ENCODE measurements at places on chromosomes 4 and X. TPM values are rescaled to one million over a fixed set of nuclear protein-coding genes. Genes with fewer than 3 reads are reported as not detected.
A peak's percentile ranks its signal among the peaks of the same experiment; 100 is the strongest.

DNA sequence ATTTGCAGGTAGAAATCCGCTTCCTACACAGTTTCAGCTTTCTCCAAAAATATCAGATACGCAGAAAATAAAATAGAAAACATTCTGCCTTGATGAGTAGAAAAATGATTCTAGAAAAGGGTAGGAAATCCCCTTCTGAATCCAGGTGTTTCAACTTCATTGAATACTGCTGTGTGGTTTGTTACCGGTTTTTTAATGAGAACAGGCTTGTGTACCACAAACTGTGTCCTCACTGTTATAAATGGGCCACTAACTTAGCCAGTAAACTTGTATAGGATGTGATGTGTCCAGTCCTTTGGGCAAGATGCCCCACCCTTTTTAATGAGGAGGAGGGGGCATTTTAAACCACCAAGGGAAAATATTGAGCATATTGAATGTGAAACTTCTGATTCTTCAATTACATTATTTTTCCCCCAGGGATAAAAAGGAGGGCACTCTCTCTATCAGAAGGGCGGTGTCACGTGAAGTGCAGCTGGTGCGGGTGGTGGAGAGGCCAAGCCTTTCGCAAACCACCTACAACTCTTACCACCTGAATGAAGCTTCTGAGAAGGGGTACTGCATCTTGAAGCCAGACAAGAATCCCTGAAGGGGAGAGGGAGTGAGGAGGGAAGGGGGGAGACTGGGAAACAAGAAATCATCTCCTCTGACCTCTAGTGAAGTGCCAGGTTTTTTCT lies 4.5 kb downstream of the CXXC4 start:
- peak; percentile 18 for DNase-seq

- no peak for DNase-seq
These were observed 22.0 kb downstream of the ELF2 start for GRCh38 chr4:139154952-139155557.

GRCh38 chr4:152864361-152864760 lies 71.8 kb upstream of the FHDC1 start:
- no peak for DNase-seq

DNA sequence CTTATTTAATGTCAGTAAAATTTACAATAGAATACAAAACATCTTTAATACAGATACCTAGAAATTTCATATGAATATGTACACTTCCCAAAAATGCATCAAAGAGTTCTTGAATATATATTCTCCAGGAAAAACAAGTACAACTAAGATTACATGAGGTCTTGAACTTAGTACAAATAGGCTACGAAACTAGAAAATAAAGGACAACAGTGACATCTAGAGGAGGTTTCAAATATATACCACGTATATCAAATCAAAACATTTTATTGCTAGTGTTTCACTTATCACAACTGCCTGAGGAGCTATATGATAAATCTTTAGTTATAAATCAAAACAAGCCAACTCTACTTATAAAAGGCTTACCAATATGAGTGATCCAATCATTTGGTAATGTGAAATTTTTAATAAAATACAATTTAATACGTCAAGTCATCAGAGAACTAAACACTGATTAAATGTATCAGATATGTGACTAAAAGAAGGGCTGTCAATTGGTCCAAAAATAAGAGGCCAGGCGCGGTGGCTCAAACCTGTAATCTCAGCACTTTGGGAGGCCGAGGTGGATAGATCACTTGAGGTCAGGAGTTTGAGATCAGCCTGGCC lies 36.6 kb downstream of the ANAPC10 start:
- DNase-seq, result peak; percentile 67

- no peak for DNase-seq
These were observed 674 bp downstream of the GNPDA2 start for GRCh38 chr4:44725726-44726037.

DNA sequence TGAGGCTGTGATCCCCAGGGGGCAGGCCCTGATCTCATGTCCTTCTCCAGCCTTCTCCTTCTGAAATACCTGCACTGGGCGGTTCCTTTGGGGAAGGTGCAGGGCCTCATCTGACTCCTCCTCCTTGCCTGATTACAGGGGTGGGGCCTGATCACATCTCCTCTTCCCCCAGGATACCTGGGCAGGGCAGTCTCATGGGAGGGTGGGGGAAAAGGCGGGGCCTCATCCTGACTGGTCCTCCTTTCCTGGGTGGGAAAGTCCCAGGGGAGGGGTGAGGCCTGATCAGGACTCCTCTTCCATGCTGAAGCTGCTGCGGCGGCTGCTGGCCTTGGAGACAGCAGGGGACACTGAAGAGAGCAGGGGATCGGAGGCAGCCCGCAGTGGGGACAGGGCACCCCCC lies 13.3 kb downstream of the TFE3 start:
- DNase-seq, result peak; percentile 70

DNA sequence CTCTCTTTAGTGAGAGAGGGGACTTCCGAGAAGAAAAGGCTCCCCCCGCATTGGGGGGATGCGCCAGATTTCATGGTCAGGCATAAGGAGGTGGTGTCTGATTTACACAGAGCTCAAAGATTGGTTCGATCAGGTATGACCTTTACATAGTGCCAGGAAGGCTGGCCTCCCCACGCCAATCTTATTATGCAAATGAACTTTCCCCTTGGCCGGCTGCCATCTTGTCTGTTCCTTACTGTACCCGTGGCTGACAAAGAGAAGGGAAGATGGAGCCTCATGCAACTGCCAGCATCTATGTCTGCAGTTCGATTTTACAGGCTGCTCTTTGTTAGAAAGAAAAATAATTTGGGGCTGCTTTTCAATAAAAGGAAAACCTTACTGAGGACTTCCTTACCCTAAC lies 197.2 kb downstream of the GPM6A start:
- DNase-seq, result no peak

- DNase-seq, result no peak
These were observed 105.6 kb downstream of the C4orf51 start for GRCh38 chr4:145785391-145786008.

- no peak for DNase-seq
These were observed 22.8 kb downstream of the GABRB1 start for GRCh38 chr4:47054130-47054529.

GRCh38 chrX:149837639-149838038 lies 43.3 kb upstream of the MAGEA8 start:
- DNase-seq, result no peak

The STARD8 gene
- total RNA-seq, result 0.97 TPM

The FGF13 gene
- not detected for total RNA-seq

The HTR2C gene
- total RNA-seq, result not detected

The ARL9 gene
- 0.79 TPM for total RNA-seq
